Articular chondrocyte of knee joint (primary cell): ENCODE measurements at places on chromosomes 16 and 17. TPM values are rescaled to one million over a fixed set of nuclear protein-coding genes. Genes with fewer than 3 reads are reported as not detected.

SEPTIN1 gene
- 0.11 TPM in 1 of 2 replicates, not detected in the other for total RNA-seq

RUNDC3A gene
- 0.13 TPM in 1 of 2 replicates, not detected in the other for total RNA-seq

EIF3CL gene
- 66.5 and 74.1 TPM in 2 replicates for total RNA-seq

FOXL1 gene
- total RNA-seq, result 2.2 and 2.3 TPM in 2 replicates

MRM1 gene
- total RNA-seq, result 2.1 and 2.7 TPM in 2 replicates

MT1F gene
- total RNA-seq, result 0.39 and 0.65 TPM in 2 replicates

ATF7IP2 gene
- total RNA-seq, result 11.7 and 14.1 TPM in 2 replicates

ABCA5 gene
- 22.4 and 31.6 TPM in 2 replicates for total RNA-seq

WSCD1 gene
- total RNA-seq, result 0.32 TPM in 1 of 2 replicates, not detected in the other

CACNA1H gene
- not detected in 2 replicates for total RNA-seq

C17orf67 gene
- 0.39 and 0.76 TPM in 2 replicates for total RNA-seq

CACNG1 gene
- not detected in 2 replicates for total RNA-seq
